ENCODE measurements at places on chromosomes 13 and 19. TPM values are rescaled to one million over a fixed set of nuclear protein-coding genes. Genes with fewer than 3 reads are reported as not detected.

DNA sequence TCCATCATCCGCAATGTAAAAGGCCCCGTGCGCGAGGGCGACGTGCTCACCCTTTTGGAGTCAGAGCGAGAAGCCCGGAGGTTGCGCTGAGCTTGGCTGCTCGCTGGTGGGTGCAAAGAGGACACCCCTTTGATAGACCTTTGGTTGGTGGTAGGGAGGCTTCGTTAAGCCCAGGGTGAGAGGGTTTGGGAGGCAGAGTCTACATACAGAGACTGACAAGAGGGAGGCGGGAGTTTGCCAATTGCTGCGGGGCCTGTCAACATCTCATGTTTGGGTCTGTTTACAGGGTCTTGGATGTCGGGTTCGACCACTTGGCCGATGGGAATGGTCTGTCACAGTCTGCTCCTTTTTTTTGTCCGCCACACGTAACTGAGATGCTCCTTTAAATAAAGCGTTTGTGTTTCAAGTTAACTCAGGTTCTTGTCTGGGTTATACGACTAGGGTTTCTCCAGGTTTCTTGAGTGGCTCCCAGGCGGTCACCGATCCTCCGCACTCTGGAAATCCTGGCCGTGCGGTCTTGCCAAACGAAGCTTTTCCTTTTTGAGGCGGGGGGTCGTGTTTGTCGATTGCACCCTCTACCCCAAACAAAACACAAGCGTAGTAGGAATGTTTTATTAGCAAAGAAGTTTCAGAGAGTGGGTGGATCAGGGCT lies 816 bp downstream of the RPS28 start:
- DNase-seq: no peak

GRCh38 chr13:40961214-40961613 lies 57.9 kb downstream of the ELF1 start:
- DNase-seq: no peak

GRCh38 chr13:106349080-106349931 lies 186.2 kb downstream of the EFNB2 start:
- DNase-seq: no peak

DNA sequence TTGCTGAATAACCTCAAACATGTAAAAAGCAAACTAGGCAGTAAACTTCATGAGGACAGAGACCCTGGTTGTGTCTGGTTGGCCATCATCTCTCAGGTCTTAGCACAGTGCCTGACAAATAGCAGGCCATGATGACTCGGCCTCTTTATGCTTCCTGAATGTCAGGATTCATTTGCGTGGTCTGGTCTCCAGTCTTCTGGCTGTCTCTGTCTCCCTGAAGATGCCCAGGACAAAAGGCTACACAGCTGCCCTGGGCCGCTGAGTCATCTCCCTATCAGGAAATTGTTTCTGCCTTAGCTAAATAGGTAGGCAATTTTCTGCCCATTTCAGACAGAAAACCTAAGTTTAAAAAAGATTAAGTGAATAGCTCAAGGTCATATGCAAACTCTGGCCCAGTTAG lies 84.1 kb upstream of the FNDC3A start:
- DNase-seq: no peak

- DNase-seq: no peak
Observed at GRCh38 chr19:34120141-34120540, 52.2 kb upstream of the LSM14A start.

Gene FSD1
- total RNA-seq: 13.9 TPM

Gene NLRP11
- total RNA-seq: 0.11 TPM
